GM12892 (cell line): ENCODE measurements at places on chromosomes 1 and 21.

GRCh38 chr1:193951984-193952383 is 765.6 kb upstream of the B3GALT2 start:
- no peak for DNase-seq

GRCh38 chr1:27471477-27471876 is 18.5 kb downstream of the WASF2 start:
- no peak for DNase-seq

- DNase-seq: no peak
Observed at GRCh38 chr1:153795330-153795837, 20.2 kb downstream of the SLC27A3 start.

DNA sequence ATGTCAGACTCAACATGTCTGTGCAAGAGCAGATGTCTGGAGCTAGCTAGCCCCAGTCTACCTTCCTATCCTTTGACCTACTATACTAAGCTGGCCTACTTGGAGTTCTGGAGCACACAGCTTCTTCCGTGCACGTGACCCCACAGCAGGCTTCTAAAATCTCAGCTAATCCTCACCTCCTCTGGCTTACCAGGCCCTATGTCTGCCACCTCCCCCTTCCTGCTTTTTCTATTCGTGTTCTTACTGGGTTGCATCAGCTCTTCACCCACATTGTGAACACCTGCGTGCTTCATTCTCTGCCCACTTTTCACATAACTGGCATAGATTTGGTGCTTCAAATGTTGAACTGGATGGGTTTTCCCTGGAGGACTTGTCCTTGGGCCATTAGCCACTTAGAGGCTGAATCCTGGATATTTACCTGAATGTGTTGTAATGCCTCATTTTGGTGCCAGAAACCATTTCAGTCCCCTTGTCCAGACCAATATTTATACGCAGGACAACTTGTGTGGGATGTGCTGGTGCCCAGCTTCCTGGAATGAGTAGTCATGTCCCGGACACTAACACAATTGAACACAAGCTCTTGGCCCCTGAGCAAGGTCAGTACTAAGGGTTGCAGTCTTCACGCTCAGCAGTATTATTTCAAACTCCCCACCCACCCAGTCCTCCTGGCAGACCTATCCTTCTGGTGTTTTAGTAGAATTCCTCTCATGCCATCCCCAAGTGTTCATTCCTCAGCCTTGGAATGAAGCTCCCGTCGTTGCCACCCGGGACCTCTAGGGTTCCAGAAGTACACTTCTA is 24.0 kb downstream of the TENT5C start:
- DNase-seq: no peak

- DNase-seq: no peak
Observed at GRCh38 chr1:63873751-63874150, 99.9 kb downstream of the ROR1 start.

DNA sequence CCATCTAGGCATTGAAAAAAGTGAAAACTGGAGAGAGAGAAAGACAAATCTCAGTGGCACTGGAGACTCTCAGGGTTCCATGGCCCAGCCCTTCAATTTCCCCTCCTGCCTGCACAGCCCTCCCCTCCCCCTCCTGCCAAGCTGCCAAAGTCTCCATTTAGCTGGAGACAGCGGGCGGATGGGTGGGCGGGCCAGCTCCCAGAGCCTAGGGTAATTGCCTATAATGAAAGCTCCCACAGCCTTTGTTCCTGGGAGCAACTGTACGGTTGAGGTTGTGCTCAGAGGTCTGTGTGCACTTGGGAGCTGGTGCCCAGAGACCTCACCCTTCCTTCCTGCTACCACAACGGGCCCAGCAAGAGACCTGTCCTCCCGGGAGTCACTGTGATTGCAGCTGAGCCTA is 89.6 kb downstream of the NAV1 start:
- no peak for DNase-seq

GRCh38 chr1:171817511-171818265 is 23.6 kb upstream of the DNM3 start:
- no peak for DNase-seq

DNA sequence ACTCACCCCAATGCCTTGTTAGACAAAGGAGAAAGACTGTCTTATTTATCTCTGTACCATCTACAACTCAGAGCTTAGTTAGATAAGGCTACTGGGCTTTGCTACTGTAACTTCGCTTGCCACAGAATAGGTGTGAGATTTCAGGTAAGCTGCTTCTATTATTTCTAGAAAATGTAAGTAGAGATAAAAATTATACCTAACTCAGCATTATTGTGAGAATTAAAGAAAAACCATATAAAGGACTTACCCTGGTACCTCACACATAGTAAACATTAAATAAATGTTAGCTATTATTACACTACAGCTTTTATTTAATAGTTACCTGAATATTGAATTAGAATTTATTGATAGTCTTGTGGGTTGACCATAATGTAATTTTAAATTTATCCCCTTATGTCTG is 36.5 kb upstream of the EPHX4 start:
- DNase-seq: no peak

DNA sequence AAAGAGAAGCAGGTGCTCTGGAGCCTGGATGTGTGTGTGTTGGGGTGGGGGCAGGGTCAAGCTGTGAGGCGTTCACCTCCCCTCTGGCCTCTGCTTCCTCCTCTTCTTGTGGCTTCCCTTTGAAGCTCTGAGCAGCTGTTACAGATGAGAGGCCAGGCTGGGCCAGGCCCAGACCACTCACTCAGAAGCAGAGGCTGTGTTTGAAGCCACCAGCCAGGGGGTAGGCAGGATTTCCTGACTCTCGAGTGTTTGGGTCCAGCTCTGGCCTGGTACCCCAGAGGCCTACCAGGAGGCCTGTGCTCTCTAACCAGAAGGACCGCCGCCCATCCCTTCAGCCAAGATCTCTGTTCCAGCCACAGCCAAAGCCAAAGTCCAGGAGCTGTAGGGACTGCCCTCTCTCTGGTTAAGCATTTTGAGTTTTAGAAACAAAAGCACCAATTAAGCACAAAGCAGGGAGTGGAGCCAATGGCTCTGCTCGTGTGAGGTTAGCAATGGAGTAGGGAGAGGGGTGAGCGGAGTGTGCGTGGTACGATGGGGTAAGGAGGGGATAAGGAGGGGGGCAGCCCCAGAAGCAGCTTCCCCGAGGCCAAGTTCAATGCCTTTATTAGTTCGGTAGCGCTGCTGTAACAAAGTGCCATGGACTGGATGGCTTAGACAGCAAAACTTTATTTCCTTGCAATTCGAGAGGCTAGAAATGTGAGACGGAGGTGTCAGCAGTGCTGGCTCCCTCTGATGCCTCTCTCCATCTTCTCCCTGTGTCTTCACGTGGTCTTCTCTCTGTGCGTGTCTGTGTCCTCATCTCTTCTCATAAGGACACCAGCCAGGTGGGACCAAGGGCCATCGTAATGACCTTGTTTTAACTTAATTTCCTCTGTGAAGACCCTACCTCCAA is 20.5 kb downstream of the RCSD1 start:
- no peak for DNase-seq

GRCh38 chr1:66227966-66228365 is 306.0 kb upstream of the SGIP1 start:
- no peak for DNase-seq

GRCh38 chr1:173405281-173405680 is 71.9 kb upstream of the PRDX6 start:
- DNase-seq: no peak

DNA sequence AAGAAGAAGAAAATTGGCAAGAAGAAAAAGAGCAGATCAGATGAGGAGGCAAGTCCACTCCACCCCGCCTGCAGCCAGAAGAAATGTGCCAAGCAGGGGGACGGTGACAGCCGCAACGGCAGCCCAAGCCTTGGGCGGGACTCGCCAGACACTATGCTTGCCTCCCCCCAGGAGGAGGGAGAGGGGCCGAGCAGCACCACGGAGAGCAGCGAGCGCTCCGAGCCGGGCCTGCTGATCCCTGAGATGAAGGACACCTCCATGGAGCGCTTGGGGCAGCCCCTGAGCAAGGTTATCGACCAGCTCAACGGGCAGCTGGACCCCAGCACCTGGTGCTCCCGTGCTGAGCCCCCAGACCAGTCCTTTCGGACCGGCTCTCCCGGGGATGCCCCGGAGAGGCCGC is 9.0 kb upstream of the SLC25A34 start:
- DNase-seq: no peak

GRCh38 chr1:24963099-24963872 is 33.2 kb upstream of the RUNX3 start:
- DNase-seq: no peak

DNA sequence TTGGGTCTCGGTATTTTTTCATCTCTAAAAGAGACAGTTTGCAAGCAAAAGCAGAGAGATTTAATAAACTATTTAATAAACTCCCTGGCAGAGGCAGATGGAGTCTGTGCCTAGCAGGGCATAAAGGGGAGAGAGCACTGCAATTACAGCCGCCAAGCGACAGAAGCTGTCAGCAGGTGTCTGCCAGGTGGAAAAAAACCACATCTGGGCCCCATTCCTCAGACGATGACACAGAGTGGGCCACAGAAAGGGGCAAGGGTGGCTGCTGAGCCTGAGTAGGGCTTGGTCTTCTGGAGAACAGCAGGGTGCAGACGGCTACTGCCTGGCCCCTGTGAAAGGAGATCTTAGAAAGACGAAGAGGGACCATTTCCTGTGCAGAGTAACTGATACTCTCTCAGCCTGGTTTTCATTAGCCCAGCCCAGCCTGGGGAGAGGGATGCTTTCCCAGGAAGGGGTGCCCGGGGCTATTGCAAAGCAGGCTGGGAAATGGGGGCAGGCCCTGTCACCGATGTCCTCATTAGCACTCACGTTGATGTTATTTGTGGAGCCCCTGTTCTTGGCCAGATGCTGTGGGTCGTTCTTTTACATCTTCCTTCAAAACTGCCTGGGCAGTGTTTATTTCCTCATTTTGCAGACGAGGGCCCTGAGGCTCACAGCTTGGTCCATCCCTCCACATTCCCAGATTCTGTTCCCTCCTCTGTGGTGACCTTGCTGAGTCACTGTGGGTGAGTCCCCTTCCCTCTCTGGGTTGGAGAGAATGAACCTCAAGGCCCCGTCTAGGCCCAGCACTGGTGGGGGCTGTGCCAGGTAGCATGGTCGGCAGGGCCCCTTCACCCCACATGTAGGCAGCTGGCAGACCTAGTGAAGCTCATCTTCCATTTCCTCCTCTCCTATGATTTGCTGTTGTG is 472.7 kb downstream of the PTPRU start:
- no peak for DNase-seq

DNA sequence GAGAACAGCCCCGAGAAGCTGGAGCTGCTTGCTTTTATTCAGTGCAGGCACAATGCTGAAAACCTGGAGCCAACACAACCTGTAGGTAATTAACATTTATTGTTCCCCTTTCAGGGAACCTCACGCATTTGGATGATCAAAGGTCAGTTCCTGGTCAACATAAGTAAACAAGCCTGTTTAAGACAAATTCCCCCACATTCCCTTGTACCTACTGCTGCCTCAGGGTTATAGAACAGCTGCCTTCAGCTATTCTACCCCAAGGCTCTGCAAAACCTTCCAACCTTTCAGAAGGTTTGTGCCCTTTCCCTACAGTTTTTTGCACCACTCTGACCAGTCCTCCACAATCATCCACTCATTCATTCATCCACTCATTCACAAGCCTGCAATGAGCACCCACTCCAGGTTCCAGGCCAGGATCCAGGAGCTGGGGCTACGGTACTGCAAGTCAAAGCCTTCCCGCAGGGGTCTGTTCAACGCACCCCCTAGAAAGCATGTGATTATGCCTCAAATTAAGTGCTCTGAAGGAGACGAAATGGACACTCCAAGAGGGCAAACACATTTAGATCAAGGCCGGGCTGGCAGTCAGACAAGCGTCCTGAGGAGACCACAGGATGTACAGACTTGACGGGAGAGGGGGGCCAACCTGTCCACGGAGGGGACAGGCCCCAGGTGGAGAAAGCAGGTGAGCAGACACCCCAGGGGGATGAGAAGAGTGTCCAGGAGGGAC is 683.9 kb downstream of the MATN1 start:
- no peak for DNase-seq

DNA sequence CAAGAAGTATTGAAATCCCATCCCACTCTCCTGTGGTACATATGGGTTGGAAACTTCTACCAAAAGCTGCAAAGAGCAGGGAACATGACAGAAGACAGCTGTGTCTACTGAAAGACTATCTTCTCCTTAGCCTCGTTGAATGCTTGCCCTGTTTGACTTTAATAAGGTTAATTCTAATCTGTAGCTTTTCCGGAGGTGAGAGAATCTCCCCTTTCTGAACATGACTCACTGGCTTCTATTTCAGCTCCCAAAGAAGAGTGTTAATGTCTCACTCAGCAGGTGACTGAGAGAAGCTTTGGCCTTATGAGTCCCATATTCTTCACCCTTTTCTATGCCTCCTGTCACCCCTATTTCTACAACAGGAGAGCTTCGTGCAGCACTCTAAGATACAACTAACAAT is 88.3 kb downstream of the HHIPL2 start:
- DNase-seq: no peak

DNA sequence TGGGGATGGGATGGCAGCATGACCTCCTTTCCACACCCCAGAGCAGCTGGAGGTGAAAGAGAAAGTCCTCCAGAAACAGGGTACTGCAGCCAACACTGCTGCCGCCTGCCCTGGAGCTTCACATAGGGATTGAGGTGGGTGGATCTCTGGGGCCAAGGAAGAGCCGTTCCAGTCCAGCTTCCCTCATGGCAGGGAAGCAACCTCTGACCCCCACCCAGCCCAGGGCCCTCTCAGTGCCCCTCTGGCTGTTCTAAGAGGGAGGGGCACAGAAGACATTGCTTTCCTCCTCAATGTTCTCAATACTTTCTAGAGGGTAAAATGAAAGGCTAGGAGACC is 5.7 kb downstream of the KIF21B start:
- DNase-seq: no peak

- DNase-seq: no peak
Observed at GRCh38 chr21:46065215-46065913, 32.5 kb upstream of the COL6A2 start.

DNA sequence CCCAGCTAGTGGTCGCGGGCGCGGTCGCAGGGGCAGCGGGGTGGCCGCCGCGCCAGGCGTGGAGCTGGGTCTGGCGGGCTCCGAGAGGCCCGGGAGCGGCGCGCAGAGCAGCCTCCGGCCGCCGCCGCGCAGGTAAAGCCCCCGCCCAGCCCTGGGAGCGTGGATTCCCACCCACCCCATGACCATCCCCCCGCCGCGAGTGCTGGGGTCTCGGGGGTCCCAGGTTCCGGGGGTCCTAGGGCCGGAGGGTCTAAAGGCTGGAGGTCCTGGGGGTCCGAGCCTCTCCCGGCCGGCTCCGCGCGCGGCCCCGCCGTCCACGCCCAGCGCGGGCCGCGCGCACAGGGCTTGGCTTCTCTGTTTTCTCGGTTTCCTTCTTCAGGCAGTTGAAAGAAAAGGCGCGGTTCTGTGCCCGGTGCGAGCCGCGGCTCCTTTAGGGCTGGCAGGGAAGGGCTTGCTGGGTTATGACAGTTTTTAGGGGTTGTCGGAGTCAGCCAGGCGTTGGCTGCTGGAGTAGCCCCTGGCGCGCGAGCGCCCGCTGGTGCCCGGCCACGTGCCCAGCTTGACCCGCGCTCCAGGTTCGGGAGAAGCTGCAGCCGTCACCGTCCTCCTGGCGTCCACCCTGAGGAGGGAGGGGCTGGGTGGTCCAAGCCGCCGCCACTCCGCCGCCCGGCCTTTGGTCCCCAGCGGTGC is 359 bp downstream of the LRRC3 start:
- DNase-seq: peak; percentile 50
